Left ventricle myocardium inferior (tissue), 1 donor: ENCODE measurements at places on chromosomes 3 and 15. TPM values are rescaled to one million over a fixed set of nuclear protein-coding genes. Genes with fewer than 3 reads are reported as not detected.
A peak's percentile ranks its signal among the peaks of the same experiment; 100 is the strongest.

GRCh38 chr15:76642671-76643070 is 262.5 kb downstream of the SCAPER start:
- H3K36me3 ChIP-seq: peaks cover 11% of the 10 kb centered on the region
- no peak overlapping the region for H3K27ac ChIP-seq
- H3K4me1 ChIP-seq: no peaks in the 10 kb centered on the region
- H3K27me3 ChIP-seq: no peaks in the 10 kb centered on the region

DNA sequence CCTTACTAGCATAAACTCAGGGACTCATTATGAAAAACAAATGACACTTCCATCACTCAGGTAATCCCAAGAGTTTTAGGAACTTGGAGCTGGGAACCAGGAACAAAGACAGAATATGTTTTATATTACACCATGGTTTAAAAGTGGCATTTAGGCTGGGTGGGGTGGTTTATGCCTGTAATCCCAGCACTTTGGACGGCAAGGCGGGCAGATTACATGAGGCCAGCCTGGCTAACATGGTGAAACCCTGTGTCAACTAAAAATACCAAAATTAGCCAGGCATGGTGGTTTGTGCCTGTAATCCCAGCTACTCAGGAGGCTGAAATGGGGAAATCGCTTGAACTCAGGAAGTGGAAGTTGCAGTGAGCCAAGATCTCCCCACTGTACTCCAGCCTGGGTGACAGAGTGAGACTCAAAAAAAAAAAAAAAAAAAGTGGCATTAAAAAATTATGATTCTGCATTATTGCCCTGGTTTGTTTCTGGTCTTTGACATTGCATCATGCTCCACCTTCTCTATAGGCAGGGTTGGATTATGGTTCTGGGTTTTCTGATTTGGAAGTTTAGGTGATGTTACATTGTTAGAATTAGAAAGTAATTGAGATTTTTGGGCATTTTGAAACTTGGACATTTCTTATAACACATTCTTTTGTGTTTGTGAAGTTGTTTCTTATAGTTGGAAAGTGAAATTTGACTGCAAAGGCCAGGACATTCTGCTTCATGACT is 19.0 kb downstream of the SQOR start:
- H3K27ac ChIP-seq: no peak overlapping the region
- no peaks in the 10 kb centered on the region for H3K36me3 ChIP-seq
- peaks cover 43% of the 10 kb centered on the region for H3K4me1 ChIP-seq
- no peak overlapping the region for H3K4me3 ChIP-seq

GRCh38 chr3:78614486-78614885 is 1153.3 kb downstream of the ROBO1 start:
- no peaks in the 10 kb centered on the region for H3K4me1 ChIP-seq
- no peak overlapping the region for H3K27ac ChIP-seq
- DNase-seq: no peak

DNA sequence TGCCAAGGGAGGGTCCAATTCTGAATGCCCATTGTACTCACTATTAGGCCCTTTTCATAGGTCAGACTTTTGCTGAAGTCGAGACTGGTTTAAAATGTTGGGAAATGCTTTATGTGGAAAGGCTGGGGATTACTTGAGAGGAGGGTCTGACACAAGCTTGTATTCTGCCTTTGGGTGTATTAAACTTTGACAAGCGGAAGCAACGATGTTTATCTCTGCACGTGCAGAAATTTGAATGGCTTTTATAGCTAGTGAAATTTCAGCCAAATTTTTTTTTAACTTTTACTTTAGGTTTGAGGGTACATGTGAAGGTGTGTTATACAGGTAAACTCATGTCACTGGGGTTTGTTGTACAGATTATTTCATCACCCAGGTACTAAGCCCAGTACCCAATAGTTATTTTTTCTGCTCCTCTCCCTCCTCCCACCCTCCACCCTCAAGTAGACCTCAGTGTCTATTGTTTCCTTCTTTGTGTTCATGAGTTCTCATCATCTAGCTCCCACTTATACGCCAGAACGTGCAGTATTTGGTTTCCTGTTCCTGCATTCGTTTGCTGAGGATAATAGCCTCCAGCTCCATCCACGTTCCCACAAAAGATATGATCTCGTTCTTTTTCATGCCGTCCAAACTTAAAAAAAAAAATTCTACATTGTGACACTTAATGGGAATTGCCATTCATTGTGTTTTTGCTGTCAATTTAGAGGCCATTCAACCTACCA is 223.0 kb upstream of the BHLHE40 start:
- peaks cover 22% of the 10 kb centered on the region for H3K36me3 ChIP-seq
- H3K27me3 ChIP-seq: no peaks in the 10 kb centered on the region
- H3K4me3 ChIP-seq: no peak overlapping the region
- peak overlapping the region; percentile 67 for H3K27ac ChIP-seq
- DNase-seq: no peak

- no peak overlapping the region for H3K27ac ChIP-seq
- no peaks in the 10 kb centered on the region for H3K27me3 ChIP-seq
- no peak for DNase-seq
These were observed 359.3 kb downstream of the RORA start for GRCh38 chr15:60869851-60870250.

DNA sequence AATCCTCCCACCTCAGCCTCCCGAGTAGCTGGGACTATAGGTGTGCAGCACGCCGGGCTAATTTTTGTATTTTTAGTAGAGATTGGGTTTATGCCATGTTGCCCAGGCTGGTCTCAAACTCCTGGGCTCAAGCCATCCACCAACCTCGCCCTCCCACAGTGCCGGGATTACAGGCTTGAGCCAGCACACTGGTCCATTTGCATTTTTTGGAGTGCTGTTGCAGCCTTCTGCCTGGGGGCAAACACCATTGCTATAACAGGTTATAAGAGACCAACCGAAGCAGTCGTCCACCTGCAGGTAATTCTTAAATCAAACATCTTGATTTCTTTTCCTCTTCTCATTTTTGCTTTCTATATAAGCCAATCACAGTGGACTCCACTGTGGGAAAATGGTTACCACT is 27.7 kb downstream of the ACKR4 start:
- peaks cover 18% of the 10 kb centered on the region for H3K4me1 ChIP-seq
- no peak for DNase-seq
- H3K36me3 ChIP-seq: peaks cover 62% of the 10 kb centered on the region
- no peak overlapping the region for H3K27ac ChIP-seq

GRCh38 chr3:85604641-85605040 is 645.9 kb downstream of the CADM2 start:
- H3K4me3 ChIP-seq: no peak overlapping the region
- H3K27ac ChIP-seq: no peak overlapping the region
- H3K4me1 ChIP-seq: no peaks in the 10 kb centered on the region
- H3K36me3 ChIP-seq: no peaks in the 10 kb centered on the region
- no peaks in the 10 kb centered on the region for H3K27me3 ChIP-seq
- no peak for DNase-seq

DNA sequence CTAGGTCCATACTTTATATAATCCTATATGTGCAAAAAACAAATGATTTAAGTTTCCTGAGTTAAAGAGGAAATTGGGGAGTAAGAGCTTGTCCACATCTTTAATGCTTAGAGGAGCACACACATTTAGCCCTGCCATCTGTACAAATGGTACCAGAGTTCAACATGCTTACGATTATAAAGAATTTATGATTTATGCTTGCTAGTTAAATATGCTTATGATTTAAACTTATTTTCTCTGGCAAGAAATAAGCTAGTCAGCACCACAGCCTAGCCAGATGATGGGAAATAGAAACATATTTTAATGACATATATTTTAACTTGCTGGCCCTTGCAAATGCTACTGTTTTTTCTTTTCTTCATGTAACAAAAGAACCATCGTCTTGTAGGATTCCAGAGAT is 48.3 kb downstream of the EIF4E3 start:
- no peaks in the 10 kb centered on the region for H3K27me3 ChIP-seq
- peaks cover 13% of the 10 kb centered on the region for H3K4me1 ChIP-seq
- no peaks in the 10 kb centered on the region for H3K36me3 ChIP-seq
- no peak for DNase-seq
- no peak overlapping the region for H3K4me3 ChIP-seq

DNA sequence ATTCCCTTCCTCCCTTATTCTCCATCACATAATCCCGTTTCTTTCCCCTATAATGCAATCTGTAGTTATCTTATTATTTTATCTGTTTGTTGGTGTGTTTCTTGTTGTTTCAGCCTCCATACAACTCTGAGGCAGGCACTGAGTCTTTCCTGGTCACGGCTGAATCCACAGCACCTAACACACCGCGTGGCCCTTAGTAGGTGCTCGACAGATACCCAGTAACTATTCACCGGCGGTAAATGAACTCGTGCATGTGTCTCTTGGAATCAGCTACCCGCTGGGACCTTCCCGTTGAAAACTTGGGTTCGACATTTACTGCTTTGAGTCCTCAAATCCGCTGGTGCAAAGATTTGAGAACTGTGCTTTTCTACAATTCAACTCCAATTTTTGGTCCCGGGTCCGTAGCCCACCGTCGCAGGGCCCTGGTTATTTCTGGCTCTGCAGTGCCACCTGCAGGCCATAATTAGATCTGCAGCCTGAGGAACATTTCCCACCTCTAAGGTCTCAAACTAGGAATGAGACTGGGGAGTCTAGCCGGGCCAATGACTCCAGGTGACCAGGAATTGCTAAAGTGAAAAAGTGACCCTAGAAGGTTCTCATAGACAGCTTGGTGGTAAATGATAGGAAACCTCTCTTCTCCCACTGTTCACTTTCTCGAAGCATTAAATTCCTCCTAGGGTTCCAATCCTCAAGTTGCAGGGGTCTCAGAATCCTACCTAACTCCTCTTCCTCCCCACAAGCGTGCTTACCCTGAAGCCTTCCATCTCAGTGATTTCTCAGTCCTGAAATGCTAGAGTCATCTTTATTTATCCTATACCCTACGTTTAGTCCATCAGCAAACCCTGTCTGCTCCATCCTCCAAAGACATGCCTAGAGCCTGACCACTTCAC is 40.0 kb upstream of the TRH start:
- no peak overlapping the region for H3K27ac ChIP-seq
- no peak for DNase-seq
- peak overlapping the region; percentile 46 for H3K4me3 ChIP-seq
- no peaks in the 10 kb centered on the region for H3K27me3 ChIP-seq

The TTLL13 gene
- 0.19 TPM for total RNA-seq

- no peak for DNase-seq
- H3K4me1 ChIP-seq: no peaks in the 10 kb centered on the region
- no peak overlapping the region for H3K27ac ChIP-seq
- no peak overlapping the region for H3K4me3 ChIP-seq
- no peaks in the 10 kb centered on the region for H3K27me3 ChIP-seq
These were observed 182.7 kb upstream of the DCBLD2 start for GRCh38 chr3:99084156-99084555.
